ENCODE measurements at places on chromosomes 7 and 10.

DNA sequence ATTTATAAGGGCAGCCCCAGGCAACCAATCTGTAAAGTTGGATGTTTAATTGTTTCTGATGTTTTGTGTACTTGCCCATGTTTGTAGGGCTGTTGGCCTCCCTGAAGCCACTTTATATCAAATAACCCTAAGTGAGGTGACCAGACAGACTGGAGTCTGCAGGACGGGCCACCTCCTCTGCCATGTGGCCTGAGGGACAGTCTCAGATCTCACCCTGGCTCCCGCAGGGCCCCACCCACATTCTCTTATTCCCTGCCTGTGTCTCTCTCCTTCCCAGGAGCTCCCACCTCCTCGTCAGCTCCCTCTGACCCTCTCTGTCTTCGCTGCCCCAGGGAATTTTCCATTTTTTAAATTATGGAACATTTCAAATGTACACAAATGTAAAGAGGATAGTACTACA, 9.5 kb upstream of the C10orf71 start:
- DNase-seq, result no peak

DNA sequence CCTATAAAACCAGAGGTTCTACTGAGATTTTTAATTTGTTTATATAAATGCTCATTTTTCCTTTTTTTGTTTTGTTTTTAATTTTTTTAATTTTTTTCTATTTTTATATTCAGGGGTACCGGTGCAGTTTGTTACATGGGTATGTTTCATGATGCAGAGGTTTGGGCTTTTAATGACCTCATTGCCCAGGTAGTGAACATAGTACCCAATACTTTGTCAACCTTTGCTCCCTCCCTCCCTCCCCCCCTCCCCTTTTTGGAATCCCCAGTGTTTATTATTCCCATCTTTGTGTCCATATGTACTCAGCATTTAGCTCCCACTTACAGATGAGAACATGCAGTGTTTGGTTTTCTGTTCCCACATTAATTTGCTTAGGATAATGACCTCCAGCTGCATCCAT, 94.4 kb upstream of the NEBL start:
- DNase-seq, result no peak

GRCh38 chr7:29065181-29065857, 81.0 kb downstream of the CPVL start:
- DNase-seq, result no peak

GRCh38 chr7:96921771-96922170, 83.6 kb upstream of the DLX6 start:
- DNase-seq, result no peak

- no peak for DNase-seq
Measured at GRCh38 chr10:94353336-94353735, 9.4 kb downstream of the NOC3L start.

DNA sequence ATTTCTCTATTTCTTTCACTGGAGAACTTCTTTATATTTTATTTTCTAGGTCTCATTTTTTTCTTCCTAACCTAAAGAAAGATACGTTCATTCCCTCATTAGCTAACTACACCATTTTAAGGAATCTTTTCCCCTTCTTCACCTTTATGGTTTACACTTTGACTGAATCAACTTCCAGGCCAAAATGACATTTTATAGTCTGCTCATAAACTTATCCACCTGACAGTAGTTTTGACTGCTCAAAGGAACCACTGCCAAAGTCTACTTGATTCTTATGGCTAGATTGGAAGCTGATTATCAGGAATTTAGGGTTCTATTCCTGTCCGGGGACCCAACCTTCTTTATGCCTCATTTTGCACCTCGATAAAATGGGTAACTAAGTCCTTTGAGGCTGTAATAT, 73.0 kb upstream of the FOXP2 start:
- DNase-seq, result no peak

DNA sequence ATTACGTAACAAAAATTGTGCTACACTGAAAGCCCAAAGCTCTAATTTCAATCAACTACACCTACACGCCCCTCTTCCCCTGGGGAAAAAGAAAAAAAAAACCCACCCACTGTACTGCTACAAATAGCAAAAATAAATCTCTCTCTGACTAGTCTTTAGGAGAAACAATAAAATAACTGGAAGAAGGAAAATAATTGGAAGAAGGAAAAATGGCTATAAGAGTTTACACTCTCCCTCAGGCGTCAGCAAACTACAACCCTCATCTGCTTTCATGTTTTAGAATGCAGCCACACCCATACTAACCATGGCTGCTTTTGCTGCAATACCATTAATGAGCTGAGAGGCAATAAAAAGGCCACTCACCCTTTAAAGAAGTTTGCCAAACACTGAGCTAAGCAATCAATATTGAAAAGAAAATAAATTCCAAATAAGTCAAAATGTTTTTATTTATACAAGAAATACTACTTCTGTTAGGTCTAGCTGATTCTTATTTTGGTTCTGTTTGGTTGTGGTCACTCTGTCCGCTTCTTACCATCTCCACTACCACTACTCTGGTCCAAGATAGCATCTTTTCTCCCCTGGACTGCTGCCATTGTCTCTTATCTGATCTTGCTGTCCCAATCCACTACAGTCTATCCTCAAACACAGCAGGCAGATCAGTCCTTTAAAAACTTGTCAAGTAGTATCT, 3.8 kb downstream of the MINDY3 start:
- no peak for DNase-seq

DNA sequence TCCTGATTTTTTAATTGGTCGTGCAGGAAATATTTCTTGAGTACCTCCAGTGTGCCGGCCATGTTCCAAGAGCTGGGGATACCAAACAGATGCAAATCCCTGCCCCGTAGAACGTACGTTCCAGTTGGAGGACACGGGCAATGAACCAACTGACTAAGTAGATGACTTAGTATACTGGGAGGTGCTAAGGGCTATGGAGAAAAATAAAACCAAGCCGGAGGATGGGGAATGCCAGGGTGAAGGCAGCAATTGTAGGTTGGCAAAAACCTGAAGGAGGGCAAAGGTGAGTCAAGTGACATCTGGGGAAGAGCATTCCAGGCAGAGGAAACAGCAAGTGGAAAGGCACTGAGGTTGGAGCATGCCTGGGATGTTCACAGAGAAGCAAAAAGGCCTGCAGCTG, 6.8 kb upstream of the VSIR start:
- no peak for DNase-seq

GRCh38 chr7:69624435-69625230, 26.4 kb downstream of the AUTS2 start:
- no peak for DNase-seq

DNA sequence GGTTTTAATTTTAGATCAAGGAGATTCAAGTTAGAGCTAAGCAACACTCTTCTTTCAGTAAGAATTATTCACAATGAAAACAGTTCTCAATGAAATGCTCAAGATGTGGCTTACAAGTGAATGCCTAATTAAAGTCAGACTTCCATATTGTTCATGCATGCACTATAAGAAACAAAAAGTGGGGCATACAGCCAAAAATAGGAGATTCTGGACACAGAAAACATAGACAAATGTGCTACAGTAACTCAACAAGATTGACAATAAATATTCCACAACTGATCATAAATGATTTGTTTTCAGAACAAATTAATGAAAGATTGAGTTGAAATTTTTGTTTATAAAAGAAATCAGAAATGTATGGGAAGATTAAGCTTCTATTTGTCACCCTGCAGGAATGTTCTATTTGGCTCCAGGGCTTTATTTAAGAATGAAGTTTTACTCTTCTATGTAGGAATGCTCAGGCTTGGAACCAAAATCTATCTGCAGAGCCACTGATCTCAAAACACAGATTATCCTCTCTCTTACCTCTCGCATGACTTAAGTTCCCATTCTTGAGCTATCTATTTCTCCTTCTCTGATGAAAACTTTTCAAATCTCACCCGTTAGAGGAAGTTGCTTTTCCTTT, 89.0 kb upstream of the PIP4K2A start:
- DNase-seq, result no peak

DNA sequence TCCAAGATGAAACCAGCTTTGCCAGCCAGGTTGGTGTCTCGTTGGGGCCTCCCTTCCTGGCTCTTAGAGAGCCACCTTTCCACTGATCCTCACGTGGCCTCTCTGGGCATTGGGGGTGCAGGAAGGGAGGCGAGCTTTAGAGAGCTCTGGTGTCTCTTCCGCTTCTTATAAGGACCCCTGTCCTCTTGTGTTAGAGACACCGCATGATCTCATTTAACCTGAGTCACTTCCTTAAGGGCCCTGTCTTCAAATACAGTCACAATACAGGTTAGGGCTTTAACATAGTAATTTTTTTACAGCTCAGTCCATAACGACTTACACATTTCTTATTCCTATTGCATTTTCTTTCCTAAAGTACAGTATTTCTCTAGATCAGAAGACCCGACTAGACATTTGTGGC, 535.8 kb downstream of the SDK1 start:
- DNase-seq, result no peak

- no peak for DNase-seq
Measured at GRCh38 chr7:21184942-21185652, 242.8 kb upstream of the SP4 start.

DNA sequence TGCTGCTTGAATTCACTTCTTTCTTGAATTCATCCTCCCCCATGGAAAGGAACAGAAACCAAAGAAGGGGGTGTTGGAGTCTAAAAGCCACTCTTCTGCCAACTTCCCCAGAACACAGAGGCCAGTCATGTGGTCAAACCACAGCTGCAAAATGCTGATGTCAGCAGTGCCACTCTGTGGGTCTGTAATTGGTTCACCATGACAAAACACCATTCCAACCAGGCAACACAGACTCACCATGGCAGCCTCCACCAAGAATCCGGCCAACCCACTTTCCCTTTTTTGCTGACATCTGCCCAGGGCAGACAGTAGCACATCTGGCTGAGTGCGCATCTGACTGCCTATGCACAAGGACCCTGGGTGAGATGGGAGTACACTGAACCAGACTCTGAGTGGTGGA, 16.8 kb downstream of the OSBPL3 start:
- DNase-seq, result no peak

DNA sequence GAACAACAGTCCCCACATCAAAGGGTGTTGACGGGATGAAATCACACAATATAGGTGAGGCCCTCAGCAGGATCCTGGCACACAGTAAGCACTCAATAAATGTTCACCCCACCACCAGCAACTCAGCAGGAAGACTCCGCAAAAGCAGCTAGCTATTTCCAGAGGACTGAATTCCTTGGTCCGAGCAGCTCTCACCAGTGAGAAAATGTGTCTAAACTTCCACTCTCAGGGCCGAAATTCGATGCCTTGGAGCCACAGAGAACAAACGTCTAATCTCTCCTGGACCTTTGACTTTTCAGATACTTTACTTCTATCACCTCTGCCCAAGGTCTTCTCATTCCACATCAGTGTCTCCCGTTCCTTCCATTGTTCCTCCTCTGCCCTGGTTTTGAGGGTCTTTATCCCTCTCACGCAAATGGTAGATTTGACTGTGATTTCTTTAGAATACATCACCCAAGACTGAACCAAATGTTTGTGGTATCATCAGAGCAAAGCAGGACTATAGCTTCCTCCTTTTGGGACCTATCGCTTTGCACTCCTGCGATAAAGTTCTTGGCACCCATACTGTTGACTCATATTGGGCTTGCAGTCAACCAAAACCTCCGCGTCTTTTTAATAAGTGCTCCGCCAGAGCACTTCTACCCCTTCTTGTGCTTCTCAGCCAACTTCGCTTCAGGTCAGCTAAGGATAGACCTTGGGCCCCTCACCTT, 903 bp upstream of the NT5C2 start:
- DNase-seq, result no peak

- DNase-seq, result no peak
Measured at GRCh38 chr10:100972115-100972903, 3.0 kb downstream of the SEMA4G start.

GRCh38 chr10:118036281-118036875, 10.4 kb downstream of the RAB11FIP2 start:
- DNase-seq, result no peak

DNA sequence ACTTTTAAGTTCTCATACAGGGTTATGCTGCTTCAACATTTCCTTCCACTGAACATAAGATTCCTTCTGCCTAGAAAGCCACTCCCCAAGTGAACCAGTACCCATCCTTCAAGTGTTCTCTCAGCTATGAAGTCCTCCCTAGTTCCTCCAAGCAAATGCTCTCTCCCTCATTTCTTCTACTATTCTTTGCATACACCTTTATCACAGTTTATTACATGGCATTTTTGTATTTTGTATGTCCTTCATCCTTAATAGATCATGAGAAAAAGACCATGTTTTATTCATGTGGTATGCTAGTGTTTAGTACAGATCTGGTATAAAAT, 1.9 kb downstream of the SYPL1 start:
- no peak for DNase-seq

- DNase-seq, result no peak
Measured at GRCh38 chr10:77978360-77978759, 51.0 kb downstream of the POLR3A start.
